ENCODE measurements at places on chromosomes 11 and 22.
A peak's percentile ranks its signal among the peaks of the same experiment; 100 is the strongest.

GRCh38 chr11:57781529-57781943 is 19.9 kb downstream of the CTNND1 start:
- DNase-seq = no peak

DNA sequence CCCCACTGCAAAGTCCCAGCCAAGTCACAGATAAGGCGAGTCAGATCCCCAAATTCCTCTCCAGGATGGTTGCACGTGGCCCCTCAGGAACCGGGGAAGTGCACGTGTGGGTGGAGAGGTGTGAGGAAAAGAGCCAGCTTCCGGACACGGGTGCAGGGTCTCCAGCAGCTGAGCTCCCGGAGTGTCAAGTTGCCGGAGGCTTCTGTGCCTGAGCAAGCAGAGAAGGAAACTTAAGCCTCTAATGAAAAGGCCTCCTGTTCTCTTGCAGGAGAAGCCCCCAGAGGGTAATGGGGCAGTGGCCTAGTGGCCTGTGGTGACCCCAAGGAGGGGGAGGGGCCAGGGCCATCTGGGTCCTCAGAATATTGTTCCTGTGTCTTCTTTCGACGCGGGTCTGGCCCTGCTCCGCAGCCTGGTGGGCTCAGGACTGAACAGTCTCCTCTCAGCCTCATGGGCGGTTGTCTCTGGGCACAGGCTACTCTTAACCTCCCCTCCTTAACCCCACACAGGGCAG is 147.9 kb downstream of the FEZ1 start:
- no peak for DNase-seq

- DNase-seq = no peak
Measured at GRCh38 chr11:79493555-79494171, 52.8 kb upstream of the TENM4 start.

DNA sequence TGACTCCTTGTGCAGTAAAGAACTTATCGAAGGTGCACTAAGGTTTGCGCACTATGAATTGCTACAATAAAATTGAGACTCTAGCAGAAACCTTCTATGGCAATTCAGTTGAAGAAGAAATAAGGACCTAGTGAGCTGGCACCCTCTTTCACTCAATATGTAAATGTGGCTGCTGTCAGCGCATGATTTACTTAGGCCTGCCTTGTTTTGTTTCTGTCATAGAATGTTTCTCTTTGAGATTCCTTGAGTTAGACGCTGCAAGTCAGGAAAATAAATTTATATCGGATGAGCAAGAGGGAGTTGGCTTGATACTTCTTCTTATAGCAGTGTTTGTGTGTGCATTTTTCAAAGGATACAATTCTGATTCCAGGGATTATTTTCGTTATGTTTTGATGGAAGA is 322.1 kb downstream of the BLID start:
- no peak for DNase-seq

DNA sequence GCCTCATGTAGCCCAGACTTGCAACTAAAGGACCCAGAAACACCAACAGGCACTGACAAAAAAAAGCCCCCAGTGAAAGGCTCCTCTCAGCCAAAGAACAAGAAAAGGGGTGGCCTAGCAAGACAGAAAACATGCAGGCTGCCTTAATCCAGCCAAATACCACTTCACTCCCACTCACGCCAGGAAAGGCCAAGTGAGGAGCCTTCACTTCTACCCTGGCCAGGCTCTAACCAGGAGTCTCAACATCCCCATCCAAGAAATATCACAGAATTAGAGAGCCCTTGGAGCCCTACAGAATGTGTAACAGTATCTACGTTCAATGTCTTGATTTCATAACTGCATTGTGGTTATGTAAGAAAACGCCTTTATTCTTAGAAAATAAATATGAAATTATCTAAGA is 149.0 kb downstream of the APOL5 start:
- no peak for DNase-seq

- DNase-seq = no peak
Measured at GRCh38 chr11:35148163-35148837, 9.3 kb downstream of the CD44 start.

DNA sequence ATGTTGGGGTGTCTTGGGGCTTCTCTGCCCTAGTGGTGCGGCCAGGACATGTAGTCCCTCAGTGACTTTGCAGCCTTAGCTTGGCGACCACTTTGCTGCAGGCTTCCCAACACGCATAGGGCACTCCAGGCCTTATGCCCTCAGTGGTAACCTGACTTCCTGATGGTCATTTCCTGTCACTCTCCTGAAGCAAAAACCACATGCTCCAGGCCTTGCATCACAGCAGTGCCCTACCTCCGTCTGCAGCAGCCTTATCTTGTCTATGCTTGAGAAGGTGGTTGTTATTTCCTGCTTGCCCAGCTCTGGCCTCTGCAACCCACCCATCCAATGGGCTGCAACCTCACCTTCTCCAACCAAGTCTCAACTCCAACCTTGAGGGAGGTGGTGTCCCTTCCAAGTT is 33.4 kb upstream of the PISD start:
- DNase-seq = no peak

GRCh38 chr11:44033411-44033850 is 14.3 kb upstream of the ACCSL start:
- no peak for DNase-seq

DNA sequence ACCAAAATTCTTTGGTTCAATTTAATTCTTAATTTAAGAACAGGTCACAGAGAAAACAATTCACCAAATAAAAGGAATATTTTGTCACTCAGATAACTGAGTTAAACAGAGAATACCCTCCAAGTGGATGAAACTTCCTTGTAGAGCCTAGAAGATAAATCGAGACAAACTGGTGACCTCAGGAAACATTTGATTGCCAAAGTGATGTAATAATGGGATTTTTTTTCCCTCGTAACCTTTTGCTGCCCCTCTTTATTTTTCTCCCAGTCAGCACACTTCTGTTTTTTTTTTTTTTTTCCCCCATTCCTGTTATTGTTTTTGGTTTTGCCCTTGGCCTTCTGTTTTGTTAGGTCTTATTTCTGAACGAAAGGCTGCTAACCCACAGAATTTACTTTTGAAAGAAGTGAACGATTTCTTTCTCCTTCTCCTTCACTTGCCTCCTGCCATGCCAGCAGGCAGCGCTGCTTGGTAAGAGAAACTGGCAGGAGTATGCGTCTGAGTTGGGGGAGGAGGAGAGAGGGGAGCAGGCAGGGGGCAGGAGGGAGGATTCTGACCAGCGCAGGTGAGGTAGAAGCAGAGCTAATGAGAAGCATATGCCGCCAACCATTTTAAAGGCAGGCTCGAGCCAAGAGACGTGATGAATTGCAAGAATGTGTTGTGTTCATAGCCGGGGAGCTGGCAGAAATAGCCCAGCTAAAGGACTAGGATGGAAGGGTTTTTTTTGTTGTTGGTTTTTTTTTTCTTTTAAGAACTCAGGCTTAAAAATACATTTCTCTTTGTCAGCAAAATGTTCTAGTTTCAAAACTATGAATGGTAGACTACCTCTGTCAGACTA is 121.9 kb upstream of the MTMR2 start:
- peak; percentile 79 for DNase-seq

GRCh38 chr11:65780770-65781151 is at the start of gene AP5B1:
AP5B1 (minus strand) TSS chr11:65780976; CDS start chr11:65780591, 385 bp downstream.
- DNase-seq = no peak

DNA sequence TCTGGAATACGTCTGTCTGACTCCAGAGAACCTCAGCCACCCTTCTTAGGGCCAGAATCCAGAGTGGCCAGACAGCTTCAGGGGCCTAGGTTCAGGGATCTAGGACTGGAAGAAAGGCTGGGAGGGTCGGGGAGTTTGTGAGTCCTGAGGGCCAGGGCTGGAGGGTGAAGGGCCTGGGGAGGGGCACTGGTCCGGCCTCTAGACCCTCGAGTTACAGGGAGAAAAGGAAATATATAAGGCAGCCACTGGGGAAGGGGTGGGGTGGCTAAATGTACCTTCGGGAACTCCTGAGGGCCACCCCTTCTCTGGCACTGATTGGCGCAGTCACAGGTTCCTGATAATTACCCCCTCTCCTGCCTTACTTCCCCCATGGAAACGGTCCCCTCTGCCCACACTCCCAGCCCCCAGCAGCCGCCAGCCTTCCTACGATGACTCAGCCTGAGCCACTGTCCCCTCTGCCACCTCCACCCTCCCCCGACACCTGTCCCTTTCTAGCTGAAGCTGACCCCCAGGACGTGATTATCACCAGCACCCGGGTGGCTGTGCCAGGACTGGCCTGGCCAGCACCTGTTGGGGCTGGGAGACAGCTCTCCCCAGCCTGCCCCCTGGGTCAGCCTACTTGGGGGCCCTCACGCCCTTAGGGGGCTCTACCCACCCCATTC is 26.4 kb downstream of the MB start:
- DNase-seq = no peak

DNA sequence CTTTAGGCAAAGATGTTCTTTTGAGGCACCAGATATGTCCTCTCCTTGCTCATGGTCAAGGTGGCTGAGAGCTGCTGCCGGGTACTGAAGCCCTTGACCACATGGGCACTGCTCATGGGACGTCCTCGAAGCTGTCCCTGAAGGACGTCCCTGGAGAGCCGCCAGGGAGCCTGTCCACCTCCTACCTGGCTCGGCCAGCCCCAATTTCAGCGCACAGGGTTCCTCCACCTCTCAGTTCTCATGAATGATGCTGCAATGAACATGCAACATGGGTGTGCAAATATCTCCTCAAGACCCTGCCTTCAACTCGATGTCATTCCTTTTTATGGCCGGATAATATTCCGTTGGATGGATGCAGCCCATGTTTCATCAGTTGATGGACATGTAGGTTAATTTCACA is 24.4 kb upstream of the TOLLIP start:
- DNase-seq = no peak

GRCh38 chr11:69804769-69805508 is 14.3 kb downstream of the FGF3 start:
- DNase-seq = no peak

- no peak for DNase-seq
Measured at GRCh38 chr11:128506356-128506755, 81.0 kb downstream of the ETS1 start.

DNA sequence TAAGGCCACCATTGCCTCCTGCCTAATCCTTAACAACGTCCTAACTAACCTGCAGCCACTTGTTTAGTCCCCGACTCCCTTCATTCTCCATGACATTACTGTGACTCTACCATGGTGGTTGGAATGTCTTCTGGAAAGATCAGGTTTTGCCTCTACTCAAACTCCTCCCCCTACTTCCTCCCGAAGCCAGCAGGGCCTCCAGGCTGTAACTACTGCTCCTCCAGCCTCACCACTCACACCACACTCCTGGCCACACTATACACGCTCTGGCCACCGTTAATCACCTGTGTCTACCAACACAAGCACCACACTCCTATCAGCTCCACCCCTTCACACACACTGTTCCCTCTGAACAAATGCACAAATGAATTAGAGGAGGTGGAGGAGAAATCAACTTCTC is 69.2 kb downstream of the PACSIN2 start:
- no peak for DNase-seq

- DNase-seq = no peak
Measured at GRCh38 chr11:7869467-7869866, 61.6 kb downstream of the OR10A6 start.

DNA sequence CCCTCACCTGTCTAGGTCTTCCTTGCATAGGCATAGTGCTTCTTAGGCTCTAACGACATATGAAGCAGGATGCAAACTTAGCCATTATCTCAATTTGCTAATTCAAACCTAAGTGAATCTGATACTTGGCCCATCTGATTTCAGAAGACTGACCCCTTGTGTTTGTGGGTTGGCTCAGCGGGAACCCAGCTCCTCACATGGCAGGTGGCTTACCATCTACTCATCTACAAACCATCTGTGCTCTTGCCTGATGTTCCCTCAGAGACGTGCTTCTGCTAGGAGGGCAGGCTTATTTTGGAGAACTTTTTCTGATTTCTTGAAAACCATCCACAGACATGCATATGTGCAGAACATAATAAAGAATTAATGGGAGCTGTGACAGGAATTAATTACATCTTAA is 15.2 kb downstream of the ELMOD1 start:
- DNase-seq = no peak

DNA sequence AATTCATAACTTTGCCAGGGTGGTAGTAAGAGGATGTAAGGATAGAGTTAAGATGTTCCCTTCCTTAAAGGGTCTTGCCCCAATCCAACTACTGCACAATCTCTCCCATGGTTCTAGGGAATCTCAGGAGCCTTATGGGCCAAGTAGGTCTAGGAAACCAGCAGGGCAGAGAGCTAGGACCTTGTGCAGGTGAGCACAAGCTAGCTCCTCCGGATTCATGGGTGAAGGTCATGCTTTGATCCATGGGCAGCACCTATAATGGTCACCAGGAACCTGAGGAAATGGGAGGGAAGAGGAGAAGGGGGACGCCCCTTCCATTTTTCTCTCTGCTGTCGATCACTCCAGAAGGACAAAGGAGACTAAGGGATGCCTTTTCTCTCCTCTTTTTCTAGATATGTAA is 16.8 kb downstream of the KCNJ11 start:
- DNase-seq = no peak

DNA sequence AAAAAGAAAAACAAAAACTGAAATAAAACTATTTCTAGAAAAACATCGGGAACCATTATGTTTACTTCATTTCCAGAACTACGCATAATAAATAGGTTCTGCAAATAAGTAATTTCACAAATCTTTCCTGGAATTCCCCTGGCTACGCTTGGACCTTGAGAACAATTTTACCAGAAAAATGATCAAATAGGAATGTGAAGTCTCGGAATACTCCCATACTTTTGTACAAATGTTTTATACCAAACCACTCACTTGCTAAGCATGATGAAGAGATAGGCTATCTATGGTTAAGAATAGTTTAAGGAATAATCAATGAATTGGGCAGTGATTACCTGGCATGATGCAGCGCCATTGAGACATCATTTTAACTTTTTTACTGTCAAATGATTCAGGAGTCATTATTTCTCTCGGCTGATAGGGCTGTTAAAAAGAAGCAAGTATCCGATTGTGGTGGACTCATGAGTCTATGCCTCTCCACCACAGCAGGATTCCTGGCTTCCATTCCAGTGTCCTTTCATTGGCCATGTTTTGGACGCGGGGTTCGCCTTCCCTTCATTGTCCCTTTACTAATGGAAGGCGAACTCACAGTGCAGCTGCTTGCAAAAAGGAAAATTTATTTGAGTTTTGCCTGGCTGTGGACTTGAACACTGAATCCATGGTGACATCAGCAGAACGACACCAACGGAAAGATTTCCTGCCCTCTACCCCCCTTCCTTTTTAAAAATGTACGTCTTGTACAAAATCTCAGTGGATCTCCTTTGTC is 39.9 kb upstream of the BLID start:
- no peak for DNase-seq

GRCh38 chr22:28885939-28886338 is 2.6 kb downstream of the ZNRF3 start:
- DNase-seq = no peak

DNA sequence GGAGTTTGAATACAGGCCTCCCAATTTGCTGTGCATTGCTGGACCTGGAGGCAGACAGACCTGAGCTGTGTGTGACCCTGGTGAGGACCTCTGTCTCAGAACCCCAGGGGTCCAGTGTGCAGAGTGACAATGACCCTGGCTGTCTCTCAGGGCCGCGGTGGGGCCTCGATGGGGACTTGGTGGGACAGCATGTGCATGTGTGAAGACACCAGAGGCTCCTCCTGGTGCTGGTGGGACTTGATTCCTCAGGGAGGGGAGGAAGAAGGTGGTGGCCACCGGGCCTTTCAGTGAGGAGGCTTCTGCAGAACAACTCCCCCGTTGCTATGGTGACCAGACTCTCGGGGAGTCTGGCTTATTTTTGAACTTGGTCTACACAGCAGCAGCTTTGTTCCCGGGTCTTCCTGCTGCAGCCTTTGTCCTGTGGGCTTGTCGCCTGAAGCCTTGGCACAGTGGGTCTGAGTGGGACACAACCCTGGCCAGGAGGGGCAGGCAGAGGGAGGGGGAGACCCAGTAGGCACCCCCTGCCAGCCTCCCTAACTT is 35.3 kb downstream of the MCM5 start:
- DNase-seq = no peak
